Stomach (tissue), 19 donors: ENCODE measurements at places on chromosomes 3 and 15. TPM values are rescaled to one million over a fixed set of nuclear protein-coding genes. Genes with fewer than 3 reads are reported as not detected.
A peak's percentile ranks its signal among the peaks of the same experiment; 100 is the strongest.

The GPR160 gene
- total RNA-seq, result 70.1 TPM

GRCh38 chr15:58528188-58528870 lies 96.5 kb downstream of the LIPC start:
- peaks cover 9% of the 10 kb centered on the region for H3K4me1 ChIP-seq
- H3K27me3 ChIP-seq, result no peaks in the 10 kb centered on the region
- DNase-seq, result peak; percentile 62
- H3K27ac ChIP-seq, result peak overlapping the region; percentile 84
- H3K36me3 ChIP-seq, result no peaks in the 10 kb centered on the region

DNA sequence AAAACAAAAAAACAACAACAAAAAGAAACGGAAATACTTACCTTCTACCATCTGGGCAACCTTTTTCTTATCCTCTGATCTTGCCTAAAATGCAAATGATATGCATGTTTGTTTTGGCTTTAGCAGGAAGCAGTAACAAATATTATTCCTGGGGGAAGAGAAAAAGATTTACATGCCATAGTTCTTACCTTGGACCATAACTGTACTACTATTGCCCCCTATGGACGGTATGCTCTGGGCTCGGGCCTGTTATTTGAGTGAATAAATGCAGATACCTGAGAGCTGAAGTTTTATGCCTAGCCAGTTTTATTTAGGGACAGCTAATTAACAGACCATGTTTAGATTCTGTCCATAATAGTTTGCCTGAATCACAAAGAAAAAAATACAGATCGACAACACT lies 12.6 kb upstream of the STARD5 start:
- DNase-seq, result no peak
- no peaks in the 10 kb centered on the region for H3K27me3 ChIP-seq
- no peak overlapping the region for H3K27ac ChIP-seq
- H3K4me3 ChIP-seq, result no peak overlapping the region
- H3K4me1 ChIP-seq, result no peaks in the 10 kb centered on the region
- H3K36me3 ChIP-seq, result no peaks in the 10 kb centered on the region

The SKOR1 gene
- total RNA-seq, result not detected

DNA sequence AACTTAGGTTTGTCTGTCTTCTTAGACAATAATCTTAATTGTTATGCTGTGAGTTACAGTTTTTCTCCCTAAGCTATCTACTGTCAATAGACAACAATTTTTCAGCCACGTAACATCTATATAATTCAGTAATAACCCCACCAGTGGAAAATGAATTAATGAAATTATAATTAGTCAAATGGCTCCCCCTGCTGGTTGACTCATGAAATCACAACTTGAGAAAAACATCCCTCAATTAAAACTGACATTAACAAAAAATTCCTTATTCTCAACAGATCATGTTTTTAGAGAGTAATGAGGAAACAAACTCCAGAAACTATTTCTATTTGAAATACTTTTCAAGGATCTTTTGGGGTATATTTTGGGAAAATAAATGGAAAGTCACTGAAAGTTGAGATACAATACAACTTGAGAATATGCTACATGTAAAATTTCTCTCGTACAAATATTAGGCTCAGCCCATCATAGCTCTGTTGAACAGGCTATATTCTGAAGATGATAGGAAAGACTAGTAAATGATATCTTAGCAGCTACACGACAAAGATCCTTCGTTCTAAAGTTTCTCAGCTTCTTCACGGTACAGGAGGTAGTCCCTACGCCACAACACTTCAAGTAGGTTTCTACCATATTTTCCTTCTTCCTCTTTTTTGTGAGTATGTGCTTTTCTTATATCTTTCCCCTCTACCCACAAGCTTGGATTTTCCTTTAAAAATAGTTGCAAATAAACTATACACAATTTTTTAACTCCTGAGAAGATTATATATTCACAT lies 20.7 kb downstream of the PPP1R2 start:
- no peaks in the 10 kb centered on the region for H3K4me1 ChIP-seq
- H3K27ac ChIP-seq, result no peak overlapping the region
- DNase-seq, result no peak

GRCh38 chr3:68664276-68664675 lies 268.1 kb downstream of the TAFA4 start:
- H3K4me3 ChIP-seq, result no peak overlapping the region
- H3K4me1 ChIP-seq, result no peaks in the 10 kb centered on the region
- no peaks in the 10 kb centered on the region for H3K27me3 ChIP-seq
- DNase-seq, result no peak

The SEMA3G gene
- total RNA-seq, result under 0.01 TPM

The TRANK1 gene
- total RNA-seq, result 13.5 TPM

The CX3CR1 gene
- 0.43 TPM for total RNA-seq

The GHSR gene
- total RNA-seq, result not detected

DNA sequence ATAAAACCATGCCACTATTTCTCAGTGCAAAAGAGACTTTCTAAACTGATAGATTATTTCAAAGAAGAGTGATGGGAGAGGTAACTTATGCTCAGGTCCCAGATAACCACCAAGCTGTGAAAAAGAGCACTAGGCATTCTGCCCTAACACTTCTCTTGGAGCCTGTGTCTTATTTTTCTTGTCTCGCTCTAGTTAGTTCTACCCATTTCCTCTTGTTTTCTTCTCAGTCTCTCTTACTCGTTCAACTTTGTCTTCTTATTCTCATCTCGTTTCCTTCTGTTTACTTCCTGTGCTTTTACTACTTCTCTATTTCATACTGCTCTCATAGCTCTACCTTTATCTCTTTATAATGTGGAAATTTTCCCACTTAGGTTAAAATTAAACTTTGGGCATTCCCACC lies 91.8 kb upstream of the CGNL1 start:
- peaks cover 91% of the 10 kb centered on the region for H3K36me3 ChIP-seq
- DNase-seq, result no peak
- H3K4me3 ChIP-seq, result no peak overlapping the region
- no peak overlapping the region for H3K27ac ChIP-seq

The ANKRD34C gene
- total RNA-seq, result not detected

DNA sequence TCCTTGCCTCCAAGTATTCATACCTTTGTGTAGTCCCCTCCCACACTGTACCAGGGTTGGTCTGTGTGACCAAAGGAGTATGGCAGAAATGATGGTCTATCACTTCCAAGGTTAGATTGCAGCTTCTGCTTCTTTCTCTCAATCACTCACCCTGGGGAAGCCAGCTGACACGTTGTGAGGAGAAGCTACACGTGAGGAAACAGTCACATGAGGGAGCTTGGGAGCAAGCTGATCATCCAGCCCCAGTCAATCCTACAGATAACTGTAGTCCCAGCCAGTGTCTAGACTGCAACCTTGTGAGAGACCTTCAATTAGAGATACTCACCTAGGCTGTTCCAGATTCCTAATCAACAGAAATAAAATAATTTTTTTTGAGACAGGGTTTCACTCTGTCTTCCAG lies 6.2 kb upstream of the ZNF774 start:
- H3K36me3 ChIP-seq, result no peaks in the 10 kb centered on the region
- no peak overlapping the region for H3K4me3 ChIP-seq
- no peak overlapping the region for H3K27ac ChIP-seq
- H3K4me1 ChIP-seq, result peaks cover 17% of the 10 kb centered on the region
- DNase-seq, result no peak
- no peaks in the 10 kb centered on the region for H3K27me3 ChIP-seq

GRCh38 chr3:177906578-177907229 lies 629.5 kb upstream of the KCNMB2 start:
- no peaks in the 10 kb centered on the region for H3K36me3 ChIP-seq
- H3K27me3 ChIP-seq, result no peaks in the 10 kb centered on the region
- no peak overlapping the region for H3K4me3 ChIP-seq
- no peak for DNase-seq
- H3K4me1 ChIP-seq, result peaks cover 3% of the 10 kb centered on the region

The TCF12 gene
- 314 TPM for total RNA-seq

The ANKRD63 gene
- not detected for total RNA-seq

The OR5K2 gene
- not detected for total RNA-seq

DNA sequence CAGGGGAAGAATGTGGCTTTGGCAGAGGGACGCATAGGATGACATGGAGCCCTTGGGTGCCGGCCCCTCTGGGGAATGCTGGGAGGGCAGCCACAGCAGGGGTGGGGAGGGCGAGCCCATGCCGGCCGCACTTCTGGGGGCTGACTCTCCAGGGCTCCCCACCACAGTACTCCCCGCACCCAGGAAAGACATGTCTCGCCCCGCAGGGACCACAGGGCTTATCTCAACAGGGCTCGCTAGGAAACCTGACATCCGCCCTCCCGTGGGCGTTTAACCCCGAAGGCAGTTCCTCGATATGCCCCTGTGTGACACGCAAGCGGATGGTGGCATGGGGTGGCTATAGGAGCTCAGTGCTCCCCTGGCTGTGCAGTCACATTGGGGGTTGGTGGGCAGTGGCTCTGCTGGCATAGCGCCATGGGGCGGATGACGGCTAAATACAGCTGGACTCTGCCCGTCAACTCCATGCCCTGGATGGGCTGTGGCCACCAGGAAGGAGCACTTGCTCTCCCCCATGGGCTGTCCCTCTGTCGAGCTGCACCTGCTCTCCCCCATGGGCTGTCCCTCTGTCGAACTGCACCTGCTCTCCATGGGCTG lies 141.4 kb downstream of the ADAMTS17 start:
- no peak for DNase-seq
- no peak overlapping the region for H3K4me3 ChIP-seq
- H3K4me1 ChIP-seq, result no peaks in the 10 kb centered on the region
- no peaks in the 10 kb centered on the region for H3K36me3 ChIP-seq
- no peak overlapping the region for H3K27ac ChIP-seq

DNA sequence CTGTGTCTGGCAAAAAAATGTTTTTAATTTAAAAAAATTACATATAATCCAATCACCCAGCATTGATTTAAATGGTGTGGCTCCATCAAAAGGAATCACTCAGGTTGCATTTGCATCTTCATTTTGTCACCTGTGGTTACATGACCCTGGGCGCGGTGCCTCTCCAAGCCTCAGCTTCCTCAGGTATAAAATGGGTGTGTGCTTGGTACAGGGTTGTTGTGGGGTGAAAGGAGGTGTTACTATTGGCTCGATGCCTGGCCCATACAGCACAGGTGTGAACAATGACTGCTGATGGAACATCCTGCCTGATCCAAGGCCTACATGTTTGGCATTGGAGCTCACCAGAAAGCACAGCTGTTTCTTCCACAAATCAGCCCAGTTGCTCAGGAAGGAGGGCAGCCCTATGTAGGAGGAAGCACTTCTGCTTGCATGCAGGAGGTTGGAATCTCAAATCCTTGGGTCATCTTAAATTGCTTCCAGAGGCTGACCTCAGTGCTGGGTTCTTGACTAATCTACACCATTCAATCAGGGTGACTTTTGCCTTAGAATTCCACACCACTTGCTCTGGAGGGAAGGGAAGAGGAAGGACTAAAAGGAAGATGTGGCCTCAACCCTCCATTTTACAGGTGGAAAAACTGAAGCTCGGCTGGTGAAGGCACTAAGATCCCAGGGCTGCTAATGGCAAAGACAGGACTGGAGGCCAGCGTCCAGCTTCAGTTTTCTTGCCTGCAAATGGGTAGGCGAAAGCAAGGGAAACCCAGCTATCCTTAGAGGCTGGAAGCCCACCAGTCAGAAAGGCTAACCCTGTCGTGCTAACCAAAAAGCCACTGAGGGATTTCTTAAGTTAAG lies 31.7 kb downstream of the BHLHE40 start:
- H3K27ac ChIP-seq, result no peak overlapping the region
- no peaks in the 10 kb centered on the region for H3K27me3 ChIP-seq
- DNase-seq, result no peak
- no peaks in the 10 kb centered on the region for H3K4me1 ChIP-seq

GRCh38 chr15:39174332-39174731 lies 406.5 kb upstream of the THBS1 start:
- no peaks in the 10 kb centered on the region for H3K27me3 ChIP-seq
- no peaks in the 10 kb centered on the region for H3K36me3 ChIP-seq
- peaks cover 16% of the 10 kb centered on the region for H3K4me1 ChIP-seq
- H3K27ac ChIP-seq, result no peak overlapping the region

DNA sequence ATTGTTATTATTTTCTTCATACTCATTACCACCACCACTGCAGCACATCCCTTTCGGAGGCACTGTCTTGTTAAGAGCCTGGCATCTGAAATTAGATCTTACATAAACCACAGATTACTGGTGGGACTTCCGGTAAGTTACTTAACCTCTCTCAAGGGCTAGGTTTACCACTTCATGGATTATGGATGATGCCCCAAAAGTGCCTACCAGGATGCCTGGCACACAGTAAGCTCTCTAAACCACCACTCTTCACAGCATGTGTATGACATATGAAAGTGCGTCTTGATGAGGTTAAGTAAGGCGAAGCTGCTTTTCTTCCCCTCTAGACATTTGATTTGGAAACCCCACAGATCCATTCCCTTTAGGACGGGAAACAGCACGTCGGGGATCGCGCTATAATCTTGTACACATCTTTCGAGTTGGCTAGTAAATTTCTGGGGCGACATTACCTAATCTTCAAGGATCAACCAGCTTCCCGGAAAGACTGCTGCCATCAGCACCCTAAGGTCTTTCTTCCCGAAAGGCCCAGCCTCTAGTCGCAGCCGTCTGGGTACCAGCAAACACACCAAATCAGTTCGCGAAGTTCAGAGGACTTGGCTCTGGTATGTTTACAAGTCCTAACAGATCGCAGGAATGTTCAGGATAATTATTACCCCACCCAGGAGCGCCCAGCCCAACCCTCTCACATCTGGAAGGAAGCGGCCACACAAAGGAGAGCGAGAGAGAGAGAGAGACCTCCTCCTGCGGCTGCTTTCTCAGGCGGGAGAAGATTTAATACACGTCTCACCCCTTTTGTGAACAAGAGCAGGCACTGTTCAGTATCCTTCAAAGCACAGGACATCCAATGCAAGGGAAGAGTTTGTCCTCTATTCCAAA lies 155.1 kb upstream of the FRMD4B start:
- H3K27ac ChIP-seq, result no peak overlapping the region
- no peak for DNase-seq
- H3K4me3 ChIP-seq, result peak overlapping the region; percentile 55
- peaks cover 34% of the 10 kb centered on the region for H3K27me3 ChIP-seq

The PLSCR2 gene
- total RNA-seq, result not detected

The WNT7A gene
- not detected for total RNA-seq

DNA sequence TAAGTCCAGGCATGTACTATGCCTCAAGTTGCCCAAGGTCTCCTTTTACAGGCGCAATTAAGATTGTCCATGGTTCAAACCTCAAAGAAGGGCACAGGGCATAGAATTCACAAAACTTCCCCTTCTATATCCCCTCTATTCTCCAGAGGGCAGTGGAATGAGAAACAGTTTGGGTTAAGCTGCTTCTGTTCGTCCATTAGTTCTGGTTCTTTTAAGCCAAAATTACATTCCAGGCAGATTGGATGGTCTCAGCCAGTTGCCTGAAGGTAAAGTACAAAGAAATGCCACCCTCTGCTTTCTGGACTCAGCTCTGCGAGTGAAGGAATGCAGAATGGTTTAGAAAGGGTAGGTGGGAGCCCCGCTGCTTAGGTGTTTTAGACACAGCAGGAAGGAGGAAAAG lies 200.7 kb downstream of the GREM1 start:
- no peaks in the 10 kb centered on the region for H3K36me3 ChIP-seq
- H3K27ac ChIP-seq, result no peak overlapping the region
- no peak for DNase-seq
- no peak overlapping the region for H3K4me3 ChIP-seq
- no peaks in the 10 kb centered on the region for H3K27me3 ChIP-seq
